ENCODE measurements at places on chromosomes 6 and 20. TPM values are rescaled to one million over a fixed set of nuclear protein-coding genes. Genes with fewer than 3 reads are reported as not detected.

REM1 gene
- 0.28 TPM for total RNA-seq

NXT1 gene
- total RNA-seq: 40.5 TPM

TCF15 gene
- total RNA-seq: 2.0 TPM

IP6K3 gene
- total RNA-seq: 0.14 TPM

WFDC8 gene
- total RNA-seq: not detected

ELOVL4 gene
- total RNA-seq: 13.3 TPM

MYB gene
- 10.4 TPM for total RNA-seq

LGSN gene
- 0.45 TPM for total RNA-seq

TEAD3 gene
- 26.5 TPM for total RNA-seq

SSTR4 gene
- total RNA-seq: not detected

CPXM1 gene
- total RNA-seq: 29.3 TPM

NRSN1 gene
- total RNA-seq: 1.5 TPM

ZNF165 gene
- 5.5 TPM for total RNA-seq

PTCRA gene
- not detected for total RNA-seq

QKI gene
- total RNA-seq: 150 TPM

CNBD2 gene
- 2.7 TPM for total RNA-seq

CALHM4 gene
- not detected for total RNA-seq

All from GM23338 (cell line).